LHCN-M2 (cell line): ENCODE measurements at places on chromosomes 1 and 21.

DNA sequence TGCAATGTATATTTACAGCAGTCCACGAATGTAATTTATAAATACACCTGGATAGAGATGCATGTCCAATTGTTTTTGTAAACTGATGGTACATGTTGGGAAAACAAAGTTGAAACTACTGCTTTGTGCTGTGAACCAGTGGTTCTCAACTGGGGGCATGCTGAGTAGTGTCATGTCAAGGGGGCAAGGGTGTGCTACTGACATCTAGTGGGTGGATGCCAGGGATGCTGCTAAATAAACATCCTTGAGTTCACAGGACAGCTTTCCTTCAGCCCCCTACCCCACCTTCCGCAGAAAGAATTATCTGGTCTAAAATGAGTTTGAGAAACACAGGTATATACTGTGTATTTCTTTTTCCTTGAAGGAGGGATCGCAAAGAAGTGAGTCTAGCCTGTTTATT is 95.9 kb downstream of the RASAL2 start:
- peak; percentile 65 for DNase-seq

- DNase-seq: peak; percentile 67
These were observed 18.5 kb downstream of the CAMK1G start for GRCh38 chr1:209601809-209602657.

- no peak for DNase-seq
These were observed 284.9 kb upstream of the ADAMTS5 start for GRCh38 chr21:27251752-27252151.

DNA sequence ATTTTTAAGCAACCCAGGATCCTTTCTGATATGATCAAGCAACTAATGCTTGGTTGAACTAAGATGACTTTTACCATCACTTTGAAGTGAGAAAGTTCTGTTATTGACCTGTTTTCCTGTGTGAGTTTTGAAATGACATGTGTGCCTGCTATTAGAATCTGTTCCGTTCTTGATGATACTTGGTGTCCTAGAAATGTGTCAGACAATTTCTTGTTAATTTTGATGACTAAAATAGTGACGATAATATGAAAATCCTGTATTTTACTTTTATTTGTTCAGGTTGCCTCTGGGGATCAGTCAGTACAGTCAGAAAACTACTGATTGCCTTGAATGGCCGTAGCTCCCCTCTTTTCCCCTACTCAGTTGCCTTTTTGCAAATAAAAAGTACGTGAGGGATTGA is 228.0 kb downstream of the RYR2 start:
- no peak for DNase-seq
